ENCODE measurements at places on chromosomes 2 and 18. TPM values are rescaled to one million over a fixed set of nuclear protein-coding genes. Genes with fewer than 3 reads are reported as not detected.

The OTOS gene
- not detected for total RNA-seq

DNA sequence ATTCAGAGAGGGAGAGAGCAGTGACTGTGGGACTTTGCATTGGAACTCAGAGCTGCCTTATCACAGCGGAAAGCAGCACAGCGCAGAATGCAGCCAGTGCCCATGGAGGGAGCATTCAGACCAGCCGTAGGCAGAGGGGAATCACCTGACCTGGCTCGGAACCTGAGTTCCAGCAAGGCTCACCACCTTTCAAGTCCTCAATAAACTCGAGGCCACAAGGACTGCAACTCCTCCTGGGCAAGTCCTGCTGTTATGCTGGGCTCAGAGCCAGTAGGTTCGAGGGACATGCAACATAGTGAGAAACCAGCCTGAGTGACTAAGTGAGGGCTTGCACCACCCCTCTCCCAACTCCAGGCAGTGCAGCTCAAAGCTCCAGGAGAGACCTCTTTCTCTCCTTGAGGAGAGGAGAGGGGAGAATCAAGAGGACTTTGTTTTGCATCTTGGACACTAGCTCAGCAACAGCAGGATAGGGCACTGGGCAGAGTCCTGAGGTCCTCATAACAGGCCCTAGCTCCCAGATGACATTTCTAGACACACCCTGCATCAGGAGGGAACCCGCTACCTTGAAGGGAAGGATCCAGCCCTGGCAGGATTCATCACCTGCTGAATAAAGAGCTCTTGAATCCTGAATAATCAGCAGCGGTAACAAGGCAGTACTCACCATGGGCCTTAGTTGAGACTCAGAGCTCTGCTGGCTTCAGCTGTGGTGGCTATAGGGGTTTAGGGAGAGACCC lies 136.8 kb upstream of the OTOS start:
- DNase-seq = no peak

- DNase-seq = peak; percentile 56
These were observed 36.4 kb upstream of the HAAO start for GRCh38 chr2:42828487-42829425.

The KCNG3 gene
- total RNA-seq = 0.51 TPM

The ZNF804A gene
- not detected for total RNA-seq

GRCh38 chr2:63569740-63570139 lies 18.5 kb downstream of the WDPCP start:
- no peak for DNase-seq

- no peak for DNase-seq
These were observed 976 bp downstream of the TNFAIP6 start for GRCh38 chr2:151358166-151358970.

The SLC11A1 gene
- total RNA-seq = 3.0 TPM

- DNase-seq = no peak
These were observed 212.3 kb downstream of the HDAC4 start for GRCh38 chr2:239188536-239188935.

The LOXHD1 gene
- total RNA-seq = not detected

DNA sequence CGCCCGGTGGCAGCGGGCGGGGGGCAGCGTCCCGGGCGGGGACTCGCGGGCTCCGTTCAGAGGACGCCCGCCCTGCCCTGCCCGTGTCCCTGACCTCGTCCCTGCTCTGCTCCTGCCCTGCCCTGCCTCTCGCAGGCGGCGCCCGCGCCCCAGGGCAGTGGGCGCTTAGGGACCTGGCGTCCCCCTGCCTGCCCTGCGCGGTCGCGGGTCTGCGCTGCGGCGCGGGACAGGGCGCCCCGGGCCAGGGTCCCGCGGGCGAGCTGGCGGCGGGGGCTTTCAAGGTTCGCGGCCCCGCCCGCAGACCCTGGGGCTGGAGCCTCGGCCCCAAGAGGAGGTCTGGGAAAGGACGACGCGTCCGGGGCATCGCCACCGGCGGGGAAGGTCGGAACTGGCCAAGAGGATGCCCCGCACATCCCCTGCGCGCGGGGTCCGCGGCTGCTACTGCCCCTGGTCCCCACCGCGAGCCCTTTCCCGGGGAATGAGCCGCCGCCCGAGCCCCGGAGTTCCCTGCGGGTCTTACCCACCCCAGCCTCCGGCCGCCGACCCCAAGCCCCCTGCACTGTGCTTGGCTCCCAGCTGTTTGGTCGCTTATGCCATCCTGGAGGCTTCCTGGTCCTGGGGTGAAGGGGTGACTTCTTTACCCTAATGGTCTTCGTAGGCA lies 679 bp downstream of the RNF144A start:
- DNase-seq = peak; percentile 47

The RGPD6 gene
- total RNA-seq = 12.0 TPM

The LBX2 gene
- 28.5 TPM for total RNA-seq

DNA sequence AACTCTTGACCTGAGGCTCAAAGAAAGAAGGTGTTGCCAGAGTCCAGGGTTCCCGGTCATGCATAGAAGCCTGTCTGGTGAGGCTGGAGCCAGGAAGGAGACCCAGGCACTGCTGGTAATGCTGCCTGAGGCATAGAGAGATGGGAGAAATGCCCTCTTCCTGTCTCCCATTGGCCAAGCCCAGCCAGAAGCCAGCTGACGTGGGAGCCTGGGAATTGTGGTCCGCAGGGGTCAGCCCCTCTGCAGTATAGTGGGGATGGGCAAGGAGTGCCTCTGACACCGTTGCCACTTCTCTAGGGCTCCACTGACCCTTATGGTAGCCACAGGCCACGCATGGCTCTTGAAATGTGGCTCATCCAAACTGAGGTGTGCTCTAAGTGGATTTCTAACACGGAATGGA lies 95.7 kb downstream of the CTIF start:
- no peak for DNase-seq

- no peak for DNase-seq
These were observed 268.8 kb downstream of the ARHGAP15 start for GRCh38 chr2:143397884-143398614.

DNA sequence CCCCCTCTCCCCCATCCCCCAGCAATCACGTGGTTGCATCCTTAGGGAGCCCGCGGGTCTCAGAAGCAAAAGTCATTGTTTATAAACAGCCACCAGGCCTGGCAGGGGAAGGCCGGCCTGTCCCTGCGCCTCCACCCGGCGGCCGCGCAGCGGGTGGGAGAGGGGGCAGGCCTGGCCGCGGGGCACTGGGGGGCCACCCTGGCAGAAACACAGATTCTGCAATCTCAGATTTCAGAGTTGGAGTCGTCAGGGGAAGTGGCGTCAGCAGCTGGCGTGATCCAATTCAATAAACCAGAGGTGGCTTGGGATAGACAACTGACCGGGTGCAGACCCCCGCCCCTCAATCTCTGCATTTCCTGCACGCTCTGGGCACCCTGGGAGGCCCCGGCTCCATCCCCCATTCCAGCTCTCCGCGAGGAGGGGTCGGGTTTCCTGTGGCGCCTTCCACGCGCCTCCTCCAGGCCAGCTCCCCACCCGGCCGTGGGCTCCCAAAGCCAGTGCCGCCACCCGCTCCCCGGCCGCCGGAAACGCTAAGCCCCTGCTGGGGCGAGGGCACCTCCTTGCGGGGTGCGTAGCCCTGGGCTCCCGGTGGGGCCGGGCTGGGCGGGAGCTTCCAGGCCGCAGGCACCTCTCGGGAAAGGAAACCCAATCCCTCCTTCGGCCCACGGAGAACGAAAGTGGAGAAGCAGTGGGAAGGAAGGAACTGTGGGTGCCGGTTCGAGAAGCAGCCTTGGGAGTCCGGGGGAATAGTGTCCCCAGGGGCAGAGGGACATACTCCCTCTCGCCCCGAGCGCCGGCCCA lies 1.1 kb downstream of the BIN1 start:
- DNase-seq = peak; percentile 21

- DNase-seq = no peak
These were observed 92.1 kb downstream of the TMEM18 start for GRCh38 chr2:584863-585823.
